ENCODE measurements at places on chromosomes 16 and 17.

- ATAC-seq, result no peak
Measured at GRCh38 chr17:41957031-41957868, 9.3 kb upstream of the CNP start.

DNA sequence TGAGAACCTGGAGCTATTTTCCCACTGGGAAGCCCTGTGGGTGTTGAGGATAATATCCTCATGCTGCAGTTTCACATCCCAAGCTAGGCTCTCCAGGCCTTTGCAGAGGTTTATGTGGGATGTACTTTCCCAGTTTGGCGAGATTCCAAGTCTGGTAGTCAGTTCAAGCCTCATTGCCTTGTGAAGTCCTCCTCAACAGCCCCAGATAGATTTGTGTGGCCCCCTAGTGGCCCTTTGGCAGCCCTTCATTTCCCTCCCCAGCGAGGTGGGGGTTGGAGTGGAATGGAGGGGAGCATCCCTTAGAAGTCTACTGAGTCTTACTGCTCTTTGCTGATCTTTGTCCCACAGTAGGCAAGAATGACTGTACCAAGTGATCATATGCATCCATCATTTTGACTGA lies 137.9 kb downstream of the CDH11 start:
- ATAC-seq, result no peak

DNA sequence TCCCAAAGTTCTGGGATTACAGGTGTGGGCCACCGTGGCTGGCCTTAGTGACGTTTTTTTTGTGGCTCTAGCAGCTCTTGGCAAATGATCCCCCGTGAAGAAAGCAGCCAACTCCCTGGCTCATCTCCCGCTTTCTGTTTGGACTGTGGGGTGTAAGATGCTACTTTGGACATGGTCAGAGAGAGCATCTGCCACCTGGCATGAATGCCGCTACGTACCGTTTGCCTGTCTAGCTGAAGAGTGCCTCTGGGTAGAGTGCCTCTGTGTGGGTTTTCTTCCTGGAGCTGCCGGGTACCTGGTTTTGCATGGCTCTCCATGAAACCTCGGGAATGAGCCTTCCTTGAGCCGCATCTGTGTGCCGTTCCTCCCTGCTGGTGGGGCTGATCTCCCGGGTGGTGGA lies 34.3 kb downstream of the NDEL1 start:
- ATAC-seq, result no peak

DNA sequence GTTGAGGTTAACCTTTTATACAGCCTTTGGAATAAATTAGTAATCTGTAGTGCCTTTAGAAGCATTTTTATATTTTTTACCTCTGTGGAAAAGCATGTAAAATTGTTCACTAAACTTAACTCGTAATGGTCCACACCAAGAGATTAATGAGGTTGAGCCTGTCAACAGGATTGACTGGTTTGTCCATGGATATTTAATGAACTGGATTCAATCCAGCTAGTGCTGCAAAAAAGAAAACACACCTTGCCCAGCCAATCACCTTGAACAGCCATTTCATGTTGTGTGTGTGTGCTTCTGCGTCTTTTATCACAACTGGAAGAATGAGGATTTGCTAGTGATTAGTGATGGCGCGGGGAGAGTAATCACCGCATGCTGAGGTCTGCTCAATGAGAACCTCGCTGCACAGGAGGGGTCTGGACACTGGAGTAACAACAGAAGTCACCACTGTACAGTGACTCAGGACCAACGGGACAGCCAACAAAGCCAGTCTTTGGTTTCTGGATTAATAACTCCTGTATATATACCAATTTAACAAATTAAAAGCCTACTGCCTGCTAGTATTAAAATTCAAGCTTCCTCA lies 33.7 kb downstream of the LITAFD start:
- ATAC-seq, result peak; percentile 63

GRCh38 chr16:79589601-79590102 lies 10.9 kb downstream of the MAF start:
- ATAC-seq, result peak; percentile 47

GRCh38 chr16:16059160-16059559 lies 109.7 kb downstream of the ABCC1 start:
- no peak for ATAC-seq

GRCh38 chr17:27825459-27825858 lies 25.1 kb upstream of the NOS2 start:
- no peak for ATAC-seq

DNA sequence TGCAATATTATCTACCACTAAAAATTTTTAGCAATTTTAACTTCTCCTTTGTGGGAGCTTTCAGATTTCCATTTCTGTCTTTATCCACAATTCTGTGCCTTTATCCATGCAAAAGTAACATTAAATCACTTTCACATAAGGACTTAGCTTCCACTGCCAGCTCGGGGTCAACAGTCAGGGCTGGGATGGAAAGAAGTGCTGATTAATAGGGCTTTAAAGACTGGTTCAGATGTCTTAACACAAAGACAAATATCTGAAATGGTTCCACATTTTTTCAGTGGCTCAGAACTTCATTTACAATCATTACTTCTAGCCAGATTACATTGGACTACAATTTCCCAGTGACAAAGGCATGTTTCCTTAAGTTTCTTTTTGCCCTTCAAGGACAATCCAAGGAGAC lies 191.8 kb upstream of the CPHXL start:
- ATAC-seq, result no peak

DNA sequence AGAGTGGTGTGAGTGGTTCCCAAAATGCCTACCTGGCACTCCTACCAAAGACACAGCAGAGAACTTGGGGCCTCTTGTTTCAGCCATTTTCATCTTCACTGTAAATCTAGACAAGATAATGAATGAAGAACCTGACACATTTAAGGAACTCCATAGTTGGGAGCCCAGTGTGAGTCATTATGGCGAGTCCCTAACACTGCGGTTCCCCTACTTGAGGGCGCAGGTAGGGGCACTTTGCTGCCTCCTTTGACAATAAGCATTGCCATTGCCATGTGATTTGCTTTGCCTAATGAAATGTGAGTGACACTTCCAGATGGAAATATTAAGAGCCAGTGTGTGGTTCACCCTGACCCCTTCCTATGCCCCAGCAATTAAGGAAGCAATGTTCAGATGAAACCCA lies 517.6 kb downstream of the MAF start:
- no peak for ATAC-seq

DNA sequence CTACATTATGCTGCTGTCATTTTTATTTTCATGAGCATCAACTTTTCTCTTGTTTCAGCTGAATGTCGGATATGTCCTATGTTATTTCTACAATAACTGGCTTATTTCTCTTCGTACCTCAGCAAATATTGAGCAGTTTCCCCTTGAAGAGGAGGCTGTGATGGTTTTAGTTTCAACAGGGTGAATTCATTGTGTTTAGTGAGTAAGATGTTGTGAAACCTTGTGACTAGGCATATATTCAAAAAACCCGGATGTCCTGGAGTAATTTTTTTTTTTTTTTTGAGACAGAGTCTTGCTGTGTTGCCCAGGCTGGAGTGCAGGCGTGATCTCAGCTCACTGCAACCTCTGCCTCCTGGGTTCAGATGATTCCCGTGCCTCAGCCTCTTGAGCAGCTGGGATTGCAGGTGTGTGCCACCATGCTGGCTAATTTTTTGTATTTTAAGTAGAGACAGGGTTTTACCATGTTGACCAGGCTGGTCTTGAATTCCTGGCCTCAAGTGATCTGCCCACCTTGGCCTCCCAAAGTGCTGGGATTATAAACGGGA lies 11.1 kb downstream of the CPD start:
- no peak for ATAC-seq

GRCh38 chr17:12877953-12878669 lies 88.8 kb downstream of the ARHGAP44 start:
- no peak for ATAC-seq

- ATAC-seq, result no peak
Measured at GRCh38 chr17:29642171-29642611, 19.5 kb upstream of the CORO6 start.

DNA sequence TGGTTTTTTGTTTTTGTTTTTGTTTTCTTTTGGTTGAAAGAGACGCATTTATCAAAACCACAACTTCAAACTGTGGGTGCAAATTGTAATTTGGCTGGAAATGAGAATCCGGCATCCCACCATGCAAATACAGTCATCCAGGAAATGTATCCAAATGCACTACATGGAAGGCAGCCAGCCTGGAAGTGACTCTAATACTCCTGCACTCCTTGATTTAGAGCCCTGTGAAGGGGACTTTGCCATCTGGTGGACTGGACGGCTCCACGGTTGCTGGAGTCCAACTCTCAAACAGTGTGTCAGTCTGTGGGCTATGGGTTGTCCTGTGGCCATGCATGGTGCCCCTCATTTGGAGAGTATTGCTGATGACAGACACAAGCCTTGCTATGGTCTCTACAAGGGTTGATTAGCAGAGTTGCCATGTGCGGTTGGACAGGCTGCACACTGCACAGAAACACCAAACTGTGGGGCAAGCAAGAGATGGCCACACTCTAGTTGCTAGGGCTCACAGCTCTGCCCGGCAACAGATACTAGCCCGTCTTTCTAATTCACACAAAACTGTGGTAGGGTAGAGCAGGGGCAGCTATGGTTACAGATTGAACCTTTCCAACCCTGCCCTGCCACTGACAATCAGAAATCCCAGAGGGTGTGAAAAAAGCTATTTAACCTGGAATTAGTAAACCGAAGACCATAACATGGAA lies 62.4 kb downstream of the VAT1L start:
- no peak for ATAC-seq

- no peak for ATAC-seq
Measured at GRCh38 chr16:47057630-47057993, 84.1 kb upstream of the DNAJA2 start.

DNA sequence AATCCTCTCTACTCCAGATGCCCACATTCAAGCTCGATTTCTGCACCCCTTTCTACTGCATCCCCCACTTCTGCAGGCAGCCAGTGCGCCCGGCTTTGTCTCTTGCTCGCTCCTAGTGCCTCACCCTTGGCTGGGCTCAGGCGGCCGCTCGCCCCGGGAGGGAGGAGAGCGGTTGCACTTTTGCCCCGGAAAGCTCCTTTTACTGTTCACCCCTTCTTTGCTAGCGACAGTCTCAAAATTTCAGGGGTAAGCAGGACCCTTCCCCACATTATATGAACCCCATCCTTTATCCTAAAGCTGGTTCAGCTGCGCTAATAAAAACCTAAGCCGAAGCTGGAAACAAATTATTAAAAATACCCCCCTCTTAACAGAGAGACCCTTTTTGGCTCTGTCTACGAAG lies 1.0 kb downstream of the HOXB5 start:
- no peak for ATAC-seq

DNA sequence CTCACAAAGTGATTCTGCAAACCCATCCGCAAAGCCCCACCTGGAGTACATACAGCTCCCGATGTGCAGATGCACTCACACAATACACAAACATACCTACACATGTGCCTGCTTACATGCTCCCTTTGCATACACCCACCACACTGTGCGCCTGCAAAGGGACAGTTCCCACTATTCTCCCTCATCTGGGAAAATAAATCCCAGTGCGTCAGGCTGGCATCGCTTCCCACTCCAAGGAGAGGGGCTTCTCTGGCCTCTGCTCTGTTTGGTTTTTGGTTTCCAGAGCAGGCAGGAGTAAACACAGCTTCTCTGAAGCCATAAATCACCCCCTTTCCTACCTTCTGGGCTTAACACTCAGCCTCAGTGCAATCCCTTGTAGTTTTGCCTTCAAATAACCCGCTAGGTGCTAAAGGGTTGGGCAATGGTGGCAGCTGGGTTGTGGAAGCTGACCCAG lies 14.7 kb downstream of the HOXB4 start:
- no peak for ATAC-seq

DNA sequence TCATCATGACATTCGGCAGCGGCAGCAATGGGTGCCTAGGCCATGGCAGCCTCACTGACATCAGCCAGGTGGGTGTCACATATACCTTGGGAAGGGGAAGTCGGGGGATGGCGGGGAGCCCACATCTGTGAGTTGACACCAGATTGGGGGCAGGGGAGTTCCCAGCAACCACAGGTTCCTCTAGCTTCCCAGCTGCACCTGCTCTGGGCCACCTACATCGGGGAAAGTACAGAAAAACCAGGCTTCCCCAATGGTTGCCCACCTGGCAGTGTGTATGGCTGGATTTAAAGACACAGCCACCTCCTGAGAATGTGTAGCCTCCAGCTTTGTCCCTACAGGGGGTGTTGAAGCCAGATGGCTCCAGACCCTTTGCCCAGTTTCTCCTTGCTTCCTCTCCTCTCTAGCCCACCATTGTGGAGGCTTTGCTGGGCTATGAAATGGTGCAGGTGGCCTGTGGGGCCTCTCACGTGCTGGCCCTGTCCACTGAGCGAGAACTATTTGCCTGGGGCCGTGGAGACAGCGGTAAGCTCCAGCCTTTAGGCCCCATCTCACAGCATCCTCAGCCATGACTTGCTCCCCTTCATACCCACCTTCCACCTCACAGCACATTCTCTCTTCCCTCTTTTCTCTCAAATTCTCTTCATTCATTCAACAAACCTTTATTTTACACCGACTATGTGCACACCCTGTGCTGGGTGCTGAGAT lies 5.0 kb upstream of the TRAF4 start:
- ATAC-seq, result no peak

DNA sequence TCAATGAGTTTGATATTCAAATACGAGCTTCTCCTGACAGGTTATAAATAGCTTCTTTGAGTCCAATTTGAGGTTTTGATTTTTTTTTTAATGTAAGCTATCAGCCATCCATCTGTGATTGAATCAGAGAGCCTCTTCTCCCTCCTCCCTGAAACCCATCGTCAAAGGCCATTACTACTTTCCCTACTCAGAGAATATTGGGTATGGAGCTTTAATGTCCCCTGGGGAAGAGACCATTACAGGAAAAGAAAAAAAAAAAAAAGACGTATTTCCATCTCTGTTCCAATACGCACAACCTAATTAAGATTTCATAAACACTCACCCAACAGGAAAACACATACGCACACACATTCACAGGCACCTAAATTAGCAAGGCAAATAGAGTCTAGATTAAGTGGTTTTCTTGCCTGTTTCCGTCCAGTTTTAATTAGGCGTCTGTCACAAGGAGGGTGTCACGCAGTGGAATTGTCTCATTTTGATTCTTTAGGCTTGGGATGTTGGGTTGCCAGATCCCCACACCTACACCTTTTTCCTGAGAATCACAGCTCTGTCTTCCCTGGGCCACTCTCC lies 194.3 kb upstream of the RPL38 start:
- no peak for ATAC-seq

GRCh38 chr17:66585472-66585871 lies 249.4 kb upstream of the CACNG5 start:
- no peak for ATAC-seq

DNA sequence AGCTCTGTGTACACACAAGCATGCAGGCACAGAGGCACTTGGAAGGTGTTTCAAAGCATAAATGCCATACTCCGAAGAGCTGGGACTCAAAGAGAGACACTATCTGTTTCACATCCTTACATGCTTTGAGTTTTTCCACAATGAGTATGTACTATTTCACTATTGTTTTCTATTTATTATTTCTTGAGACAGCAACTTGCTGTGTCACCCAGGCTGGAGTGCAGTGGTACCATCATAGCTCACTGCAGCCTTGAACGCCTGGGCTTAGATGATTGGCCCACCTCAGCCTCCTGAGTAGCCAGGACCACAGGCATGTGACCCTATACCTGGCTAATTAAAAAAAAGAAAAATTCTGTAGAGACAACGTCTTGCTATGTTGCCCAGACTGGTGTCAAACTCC lies 31.6 kb downstream of the CYB5D2 start:
- no peak for ATAC-seq

GRCh38 chr17:27284811-27285415 lies 9.0 kb upstream of the WSB1 start:
- no peak for ATAC-seq

GRCh38 chr16:23432176-23433128 lies 20.5 kb downstream of the COG7 start:
- no peak for ATAC-seq

Data from esophagus mucosa (tissue), 1 donor.